ENCODE measurements at places on chromosomes 3 and 15.

DNA sequence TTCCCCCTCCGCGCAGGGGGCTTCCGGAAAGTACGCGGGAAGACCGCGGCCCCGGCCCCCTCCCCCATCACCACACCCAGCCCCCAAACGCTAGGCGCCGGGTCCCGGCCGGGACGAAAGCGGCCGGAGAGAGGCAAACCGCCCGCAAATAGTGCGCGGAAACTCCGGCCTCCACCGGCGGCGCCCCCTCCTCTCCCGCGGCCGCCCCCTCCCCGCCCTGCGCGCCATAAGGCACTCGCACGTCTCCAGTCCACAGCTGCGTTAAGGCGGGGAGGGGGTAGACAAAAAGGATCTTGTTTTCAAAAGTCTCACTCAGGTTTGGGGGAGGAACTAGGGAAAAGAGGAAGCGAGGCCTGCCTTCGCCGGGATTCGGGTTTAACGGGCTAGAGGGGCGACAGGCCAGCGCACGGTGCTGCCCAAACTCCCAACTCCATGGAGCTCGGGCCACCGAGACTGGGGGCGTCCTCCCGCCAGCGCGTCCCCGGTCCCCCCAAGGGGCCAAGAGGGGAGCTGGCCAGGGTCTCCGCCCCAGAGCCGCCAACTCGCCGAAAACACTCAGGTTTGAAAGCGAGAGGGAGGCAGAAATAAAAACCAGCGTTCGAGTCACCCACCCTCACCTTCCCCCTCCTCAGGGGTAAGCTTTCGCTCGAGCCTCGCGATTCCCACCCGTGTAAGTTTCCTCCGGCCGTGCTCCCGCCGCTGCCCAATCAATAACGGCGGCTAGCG lies 1.8 kb downstream of the ANP32A start:
- no peak for DNase-seq

GRCh38 chr3:158649791-158650190 lies 5.5 kb downstream of the GFM1 start:
- DNase-seq: no peak

- no peak for DNase-seq
Measured at GRCh38 chr3:58528629-58529028, 8.4 kb downstream of the ACOX2 start.

DNA sequence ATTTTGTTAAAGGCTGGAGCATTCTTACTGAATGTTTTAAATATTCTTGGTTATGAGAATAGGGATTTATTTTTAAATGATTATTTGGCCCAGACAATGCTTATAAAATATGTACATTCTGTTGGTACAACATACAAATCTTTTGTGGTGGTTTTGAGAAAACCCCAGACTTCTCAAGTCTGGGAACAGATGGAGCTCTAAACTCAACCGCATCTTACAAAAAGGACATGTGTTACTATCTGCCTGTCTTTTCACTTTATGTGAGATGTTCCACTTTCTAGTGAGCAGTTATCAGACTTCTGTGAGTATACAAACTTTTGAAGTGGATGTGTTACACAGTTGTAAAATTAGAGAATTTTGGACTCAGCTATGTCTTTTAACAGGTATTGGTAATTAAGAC lies 135.5 kb upstream of the RBMS3 start:
- no peak for DNase-seq

DNA sequence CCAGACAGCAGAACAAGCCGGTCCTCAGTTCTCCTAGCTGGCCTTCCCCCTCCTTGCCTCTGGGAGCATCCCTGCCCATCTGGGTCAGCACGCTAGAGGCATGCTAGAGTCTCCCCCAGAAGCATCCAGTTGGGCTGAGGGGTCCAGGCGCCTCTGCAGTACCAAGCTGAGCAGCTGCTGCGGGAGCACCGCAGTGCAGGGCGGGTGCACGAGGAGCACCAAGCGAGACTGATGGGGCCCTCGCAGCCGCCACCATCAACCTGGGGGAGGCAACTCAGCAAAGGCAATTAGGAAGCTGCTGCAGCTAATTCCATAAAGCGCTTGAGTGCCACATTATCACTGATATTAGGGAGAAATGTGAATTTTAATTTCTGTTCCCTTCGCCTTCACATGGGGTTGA lies 12.4 kb downstream of the CACNA2D3 start:
- no peak for DNase-seq

Measured in activated CD8-positive, alpha-beta memory T cell treated with anti-CD3 and anti-CD28 coated beads for 1 hour (primary cell).